ENCODE measurements at places on chromosomes 2 and 18. TPM values are rescaled to one million over a fixed set of nuclear protein-coding genes. Genes with fewer than 3 reads are reported as not detected.

The HDAC4 gene
- total RNA-seq, result 69.4 TPM

The UGT1A5 gene
- total RNA-seq, result not detected

The ALLC gene
- not detected for total RNA-seq

The CD207 gene
- total RNA-seq, result not detected

GRCh38 chr2:139480161-139480650 lies 700.0 kb upstream of the NXPH2 start:
- DNase-seq, result no peak

- no peak for DNase-seq
These were observed 31.4 kb downstream of the INO80C start for GRCh38 chr18:35466334-35466733.

DNA sequence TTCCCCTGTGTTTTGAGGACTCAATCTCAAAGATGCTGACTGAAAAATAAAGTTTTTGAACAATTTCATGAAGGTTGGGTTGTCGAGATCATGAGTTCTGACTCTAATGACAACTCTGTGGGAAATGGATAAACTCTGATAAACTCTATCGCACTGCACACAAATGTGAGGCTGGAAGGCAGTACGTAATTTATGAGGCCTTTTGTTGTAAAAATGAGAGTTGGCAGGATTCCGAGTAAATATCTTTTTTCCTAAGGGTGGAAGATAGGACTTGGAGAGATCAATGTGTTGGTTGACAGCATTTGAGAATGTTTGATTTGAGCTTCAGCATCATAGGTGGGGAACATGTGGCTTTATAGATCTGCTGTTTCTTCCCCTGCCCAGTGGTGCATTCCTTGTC lies 90.4 kb downstream of the SPTBN1 start:
- no peak for DNase-seq

DNA sequence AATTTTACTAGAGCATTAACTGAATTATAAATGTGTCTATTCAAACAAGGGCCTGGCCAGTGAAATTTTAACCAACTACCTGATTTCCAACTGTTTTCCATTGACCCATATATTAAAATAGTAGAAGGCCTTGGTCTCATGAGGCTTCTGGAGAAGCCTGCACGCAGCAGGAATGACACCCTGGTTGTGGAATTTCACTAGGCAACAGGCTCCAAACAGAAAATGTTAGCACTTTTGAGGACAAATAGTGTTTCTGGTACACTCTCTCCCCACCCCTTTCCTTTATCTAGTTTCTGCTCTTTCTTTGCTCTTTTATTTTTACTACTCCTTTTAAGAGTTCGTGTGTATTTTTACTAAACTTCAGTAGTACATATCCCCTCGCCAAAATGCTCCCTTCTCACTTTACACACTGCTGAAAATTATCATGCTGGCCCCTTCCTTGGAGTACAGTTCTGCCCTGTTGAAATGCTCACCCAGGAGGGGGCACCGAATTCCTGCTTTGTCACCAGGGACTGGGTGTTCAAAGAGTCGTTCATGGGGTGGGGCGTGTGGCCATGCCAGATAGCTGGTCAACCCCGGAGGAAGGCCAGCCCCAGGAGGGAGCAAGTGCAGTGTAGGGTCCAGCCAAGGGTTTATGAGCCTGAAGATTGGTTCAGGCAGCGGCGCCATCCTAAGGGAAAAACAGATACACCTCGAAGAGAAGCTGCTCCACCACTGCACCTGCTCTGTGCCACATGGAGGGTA lies 22.1 kb upstream of the COL6A3 start:
- no peak for DNase-seq

DNA sequence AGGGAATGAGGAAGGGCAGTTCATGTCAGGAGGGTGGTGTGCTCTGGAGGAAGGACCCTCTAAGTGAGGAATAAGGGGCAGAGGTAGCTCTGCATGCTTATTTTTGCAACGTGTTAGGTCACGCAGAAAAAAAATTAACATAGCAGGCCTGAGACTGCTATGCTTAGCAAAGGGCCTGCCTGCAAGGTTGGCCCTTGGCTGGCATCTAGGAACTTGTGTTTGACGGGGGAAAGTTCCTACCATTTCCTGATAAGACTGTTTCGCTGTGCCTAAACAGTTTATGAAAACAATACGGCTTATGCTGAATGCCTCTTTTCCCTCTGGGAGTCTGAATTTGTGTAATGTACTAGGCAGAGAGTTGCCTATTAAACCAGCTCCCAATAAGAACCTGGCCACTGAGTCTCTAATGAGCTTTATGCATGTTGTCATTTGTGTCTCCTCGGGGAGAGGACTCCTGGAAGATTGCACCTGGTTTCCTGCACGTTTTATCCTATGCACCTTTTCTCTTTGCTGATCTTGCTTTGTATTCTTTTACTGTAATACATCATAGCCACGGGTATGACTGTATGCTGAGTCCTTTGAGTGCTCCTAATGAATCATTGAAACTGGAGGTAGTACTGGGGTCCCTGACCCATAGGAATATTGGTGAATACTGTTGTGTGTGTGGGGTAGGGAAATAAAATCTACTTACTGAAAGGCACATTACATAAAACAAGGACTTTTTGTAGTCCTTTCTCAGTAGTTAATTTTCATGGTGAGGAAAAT lies 169.0 kb downstream of the PRPF40A start:
- DNase-seq, result no peak

- no peak for DNase-seq
These were observed 765.8 kb downstream of the METTL4 start for GRCh38 chr18:1805521-1805920.

GRCh38 chr2:61499060-61499459 lies 28.2 kb upstream of the USP34 start:
- no peak for DNase-seq

DNA sequence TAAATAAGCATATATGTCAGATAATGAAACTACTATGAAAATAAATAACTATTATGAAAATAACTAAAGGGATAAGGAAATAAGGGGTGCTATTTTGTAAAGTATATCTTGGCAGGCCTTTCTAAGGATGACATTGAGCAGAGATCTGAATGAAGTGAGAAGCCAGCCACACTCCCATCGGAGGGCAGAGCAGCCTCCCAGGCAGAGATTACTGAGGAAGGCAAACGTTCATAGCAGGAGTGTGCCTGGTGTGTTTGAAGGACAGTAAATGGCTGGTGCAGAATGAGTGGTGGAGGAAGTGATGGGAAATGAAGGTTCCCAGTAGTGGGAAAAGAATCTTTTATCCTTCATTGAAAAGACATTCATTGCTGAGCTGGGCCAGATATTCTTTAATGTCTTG lies 62.5 kb downstream of the SPHKAP start:
- no peak for DNase-seq

Measured in stomach (tissue), 19 donors.